Glutamatergic neuron (in vitro differentiated cells): ENCODE measurements at places on chromosomes 2 and 18. TPM values are rescaled to one million over a fixed set of nuclear protein-coding genes. Genes with fewer than 3 reads are reported as not detected.

KIF1A gene
- total RNA-seq, result 439 TPM

GPR55 gene
- total RNA-seq, result not detected

FAM237A gene
- total RNA-seq, result not detected

SERPINB10 gene
- total RNA-seq, result not detected

GMCL1 gene
- total RNA-seq, result 11.6 TPM

SERPINB3 gene
- total RNA-seq, result not detected

ACADL gene
- total RNA-seq, result not detected

PAX8 gene
- 1.4 TPM for total RNA-seq

CDH19 gene
- not detected for total RNA-seq

AMER3 gene
- total RNA-seq, result 20.6 TPM

DES gene
- 1.3 TPM for total RNA-seq

SIX3 gene
- total RNA-seq, result 0.86 TPM

SLC9A4 gene
- total RNA-seq, result 0.12 TPM

CIDEA gene
- not detected for total RNA-seq

CLEC4F gene
- 0.66 TPM for total RNA-seq

UGT1A4 gene
- total RNA-seq, result not detected

TRPM8 gene
- not detected for total RNA-seq

RAD51AP2 gene
- not detected for total RNA-seq

ALLC gene
- total RNA-seq, result not detected

IER3IP1 gene
- total RNA-seq, result 9.8 TPM

REG1A gene
- 1.1 TPM for total RNA-seq

DNAH6 gene
- 0.86 TPM for total RNA-seq

RBM45 gene
- total RNA-seq, result 15.3 TPM

APCDD1 gene
- total RNA-seq, result 171 TPM

CFAP65 gene
- total RNA-seq, result 1.1 TPM

INHA gene
- total RNA-seq, result not detected

KIAA1328 gene
- 9.5 TPM for total RNA-seq

SCYGR1 gene
- not detected for total RNA-seq

PTRHD1 gene
- 25.2 TPM for total RNA-seq

GRHL1 gene
- 4.3 TPM for total RNA-seq

TMEM247 gene
- not detected for total RNA-seq

SPC25 gene
- total RNA-seq, result 7.1 TPM

TEKT4 gene
- not detected for total RNA-seq

GULP1 gene
- 17.7 TPM for total RNA-seq
